ENCODE measurements at places on chromosomes 7 and 10. TPM values are rescaled to one million over a fixed set of nuclear protein-coding genes. Genes with fewer than 3 reads are reported as not detected.

The PNLIPRP3 gene
- not detected for polyA plus RNA-seq

The HOXA6 gene
- polyA plus RNA-seq: not detected

The GRB10 gene
- polyA plus RNA-seq: 0.04 TPM

The NUDT1 gene
- polyA plus RNA-seq: 21.1 TPM

The EGR2 gene
- 10.9 TPM for polyA plus RNA-seq

- no peak for DNase-seq
These were observed 32.0 kb upstream of the NRG3 start for GRCh38 chr10:81843042-81843441.

- DNase-seq: no peak
These were observed 139.1 kb downstream of the TCERG1L start for GRCh38 chr10:131172433-131172832.

DNA sequence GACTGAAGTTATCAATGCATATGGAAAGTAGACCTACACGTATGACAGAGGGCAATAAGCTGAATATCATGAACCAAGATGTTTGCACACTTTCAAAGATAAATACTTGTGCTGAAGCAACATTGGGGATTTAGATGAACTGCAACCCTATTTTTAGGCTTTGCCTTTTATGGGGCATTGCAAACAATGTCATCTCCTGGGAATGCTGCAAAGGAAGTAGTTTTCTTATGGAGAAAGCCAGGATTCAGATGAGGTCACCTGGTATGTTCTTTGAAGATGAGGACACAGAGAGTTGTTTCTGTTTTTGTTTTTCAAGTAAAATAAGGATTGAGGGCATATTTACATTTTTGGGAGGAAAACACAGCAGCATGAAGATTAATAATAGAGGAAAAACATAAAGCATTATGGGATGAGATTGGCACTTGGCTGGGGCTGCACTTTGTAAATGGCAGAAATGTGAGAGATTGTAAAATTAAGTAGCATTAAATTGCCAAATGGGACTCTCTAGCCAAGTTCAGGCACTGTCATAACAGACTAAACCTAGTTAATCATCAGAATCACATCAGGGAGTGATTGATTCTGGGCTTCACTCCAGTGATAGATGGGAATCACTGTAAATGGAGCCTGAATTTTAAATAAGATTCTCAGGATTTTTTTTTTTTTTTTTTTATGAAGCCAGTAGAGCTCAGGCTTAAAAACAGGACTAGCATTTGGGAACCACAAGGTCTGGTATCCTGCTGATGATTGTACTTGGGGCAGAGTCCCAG, 63.1 kb downstream of the MALRD1 start:
- DNase-seq: no peak

DNA sequence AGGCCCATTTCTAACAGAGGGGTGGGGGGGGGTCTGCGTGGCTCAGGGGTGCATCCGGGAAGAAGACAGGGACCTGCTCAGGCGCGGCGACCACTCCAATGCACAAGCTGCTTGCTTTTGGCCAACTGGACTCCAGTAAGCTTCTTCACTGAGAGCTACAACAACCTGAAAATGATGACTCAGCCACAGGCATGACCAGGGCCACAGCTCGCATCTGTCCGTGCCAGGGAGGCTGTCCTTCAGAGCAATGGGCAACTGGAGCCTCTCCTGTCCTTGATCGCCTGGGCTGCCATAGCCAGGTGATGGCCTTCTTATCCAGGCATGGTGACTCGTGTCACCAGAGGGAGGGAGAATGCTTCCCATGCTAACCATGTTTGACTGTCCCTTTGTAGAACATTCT, 81.6 kb upstream of the RNF32 start:
- DNase-seq: no peak

- DNase-seq: no peak
These were observed 101.2 kb upstream of the KLF6 start for GRCh38 chr10:3886191-3886590.

DNA sequence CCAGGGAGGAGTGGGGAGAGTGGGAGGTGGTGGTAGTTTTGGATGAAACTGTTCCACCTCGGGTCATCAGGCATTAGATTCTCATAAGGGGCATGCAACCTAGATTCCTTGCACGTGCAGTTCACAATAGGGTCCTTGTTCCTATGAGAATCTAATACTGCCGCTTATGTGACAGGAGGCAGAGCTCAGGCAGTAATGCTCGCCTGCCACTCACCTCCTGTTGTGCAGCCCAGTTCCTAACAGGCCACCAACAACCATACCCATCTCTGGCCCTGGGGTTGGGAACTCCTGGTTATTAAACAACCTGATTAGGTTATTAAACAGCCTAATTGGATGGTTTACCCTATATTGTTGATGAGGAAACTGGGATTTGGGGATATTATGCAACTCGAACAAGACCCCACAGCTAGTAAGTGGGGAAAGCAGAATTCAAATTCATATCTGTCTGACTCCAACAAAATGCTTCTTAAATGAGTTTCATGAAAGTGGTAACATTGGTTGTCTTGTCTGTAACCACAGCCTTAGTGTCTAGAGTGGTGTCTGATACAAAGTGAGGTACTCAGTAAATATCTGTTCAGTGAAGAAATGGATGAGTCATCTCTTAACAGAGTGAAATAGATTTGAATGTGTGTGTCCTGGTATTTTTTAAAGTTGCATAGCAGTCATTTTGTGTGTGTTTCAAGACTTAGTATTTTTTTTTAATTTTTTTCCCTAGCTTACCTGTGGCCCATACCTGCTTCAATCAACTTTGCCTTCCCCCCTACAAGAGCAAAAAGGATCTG, 101.6 kb downstream of the HECTD2 start:
- DNase-seq: no peak

DNA sequence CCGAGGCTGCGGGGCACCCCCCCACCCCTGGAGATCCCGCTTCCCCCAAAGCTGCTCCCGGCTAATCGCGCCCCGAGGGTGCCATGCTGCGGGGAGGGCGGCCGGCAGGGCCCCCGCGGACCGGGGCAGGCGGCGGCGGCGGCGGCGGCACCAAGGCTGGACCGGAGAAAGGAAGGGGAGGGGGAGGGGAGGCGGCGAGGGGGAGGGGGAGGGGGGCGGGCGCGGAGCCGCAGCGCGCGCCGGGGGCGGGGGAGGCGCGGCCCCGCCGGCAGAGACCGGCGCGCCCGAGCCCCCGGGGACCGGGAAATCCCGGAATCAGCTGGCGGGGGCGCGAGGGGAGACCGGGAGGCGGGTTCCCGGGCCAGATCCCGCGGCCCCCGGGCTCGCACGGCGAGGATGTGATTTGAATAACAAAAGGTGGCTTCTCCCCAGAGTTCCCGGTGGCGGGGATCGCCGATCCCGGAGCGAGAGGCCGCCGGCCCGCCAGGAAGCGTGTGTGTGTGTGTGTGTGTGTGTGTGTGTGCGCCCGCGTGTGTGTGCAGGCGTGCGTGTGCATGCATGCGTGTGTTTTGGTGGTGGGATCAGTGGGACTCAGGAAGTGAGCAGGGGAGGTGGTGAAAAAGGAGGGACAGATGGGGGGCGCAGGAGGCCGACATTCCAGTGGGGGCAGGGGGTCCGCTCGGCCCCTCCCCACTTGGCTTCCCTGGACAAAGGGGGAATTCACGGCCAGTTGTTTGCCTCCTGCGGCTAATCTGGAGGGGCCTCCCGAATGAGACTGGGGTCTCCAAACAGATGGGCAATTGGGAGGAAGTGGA, 99.5 kb downstream of the HIP1 start:
- peak; percentile 59 for DNase-seq
